ENCODE measurements at places on chromosomes 6 and 20. TPM values are rescaled to one million over a fixed set of nuclear protein-coding genes. Genes with fewer than 3 reads are reported as not detected.

The PLA2G7 gene
- total RNA-seq = not detected

The SEL1L2 gene
- not detected for total RNA-seq

- DNase-seq = no peak
These were observed 41.2 kb upstream of the MTRF1L start for GRCh38 chr6:153043719-153044118.

- DNase-seq = peak; percentile 47
These were observed 26.2 kb downstream of the SLCO4A1 start for GRCh38 chr20:62668441-62669027.

- DNase-seq = no peak
These were observed 1306.8 kb upstream of the ADGRB3 start for GRCh38 chr6:67328269-67328668.

DNA sequence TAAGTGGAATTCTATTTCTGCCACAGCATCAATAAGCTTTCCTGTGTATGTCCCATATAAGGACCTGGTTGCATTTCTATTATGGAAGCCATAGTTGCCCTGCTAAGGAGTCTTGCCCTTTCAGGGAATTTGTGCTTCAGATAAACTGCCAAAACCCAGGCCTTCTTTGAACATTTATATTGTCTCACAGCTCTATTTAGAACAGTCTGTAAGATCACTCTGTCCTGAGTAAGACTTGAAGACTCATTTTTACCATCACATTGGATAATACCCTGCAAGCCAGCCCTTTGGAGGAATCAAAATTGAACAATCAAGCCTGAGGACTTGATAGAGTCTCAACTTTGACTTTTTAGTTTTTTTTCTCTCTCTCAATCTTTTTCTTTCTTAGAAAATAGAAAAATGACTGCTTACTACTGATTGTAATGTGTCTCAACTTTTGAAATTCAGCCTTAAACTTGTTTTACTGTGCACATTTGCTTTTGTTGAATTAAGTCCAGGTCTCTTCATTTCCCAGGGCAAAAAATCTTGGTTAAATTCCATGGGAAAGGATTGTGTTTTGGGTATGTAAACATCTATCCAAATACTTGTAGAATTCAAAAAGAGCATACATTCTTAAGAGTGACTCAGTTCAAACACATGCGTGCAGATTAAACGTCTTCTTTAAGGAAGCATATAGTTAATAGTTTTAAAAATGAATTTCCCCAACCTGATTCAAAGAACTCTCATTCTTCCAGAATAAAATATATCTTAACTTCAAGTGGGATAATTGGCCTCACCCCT, 91.2 kb downstream of the PLCB1 start:
- DNase-seq = peak; percentile 12

DNA sequence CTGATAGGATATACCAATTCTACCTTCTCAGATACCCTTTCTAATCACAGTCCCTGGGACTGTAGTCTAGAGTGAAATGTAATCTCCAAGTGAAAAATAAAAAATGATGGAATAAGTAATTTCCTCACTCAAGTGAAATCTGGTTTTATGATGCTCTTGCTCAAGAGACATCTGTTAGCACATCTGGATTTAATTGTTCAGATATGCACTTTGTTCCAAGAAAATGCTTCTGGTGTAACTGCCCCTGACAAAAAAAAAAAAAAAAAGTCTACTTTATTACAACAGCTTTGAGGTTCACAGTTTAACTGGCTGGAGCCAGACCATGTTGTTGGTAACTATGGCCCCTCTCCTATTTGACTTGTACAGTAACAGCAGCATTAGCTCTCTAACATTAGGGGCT, 251.8 kb downstream of the BTBD9 start:
- no peak for DNase-seq

GRCh38 chr20:16864069-16864468, 115.9 kb downstream of the OTOR start:
- DNase-seq = peak; percentile 60
